ENCODE measurements at places on chromosomes 1 and 21.

GRCh38 chr1:111191496-111191895, 8.9 kb downstream of the DENND2D start:
- DNase-seq: no peak

DNA sequence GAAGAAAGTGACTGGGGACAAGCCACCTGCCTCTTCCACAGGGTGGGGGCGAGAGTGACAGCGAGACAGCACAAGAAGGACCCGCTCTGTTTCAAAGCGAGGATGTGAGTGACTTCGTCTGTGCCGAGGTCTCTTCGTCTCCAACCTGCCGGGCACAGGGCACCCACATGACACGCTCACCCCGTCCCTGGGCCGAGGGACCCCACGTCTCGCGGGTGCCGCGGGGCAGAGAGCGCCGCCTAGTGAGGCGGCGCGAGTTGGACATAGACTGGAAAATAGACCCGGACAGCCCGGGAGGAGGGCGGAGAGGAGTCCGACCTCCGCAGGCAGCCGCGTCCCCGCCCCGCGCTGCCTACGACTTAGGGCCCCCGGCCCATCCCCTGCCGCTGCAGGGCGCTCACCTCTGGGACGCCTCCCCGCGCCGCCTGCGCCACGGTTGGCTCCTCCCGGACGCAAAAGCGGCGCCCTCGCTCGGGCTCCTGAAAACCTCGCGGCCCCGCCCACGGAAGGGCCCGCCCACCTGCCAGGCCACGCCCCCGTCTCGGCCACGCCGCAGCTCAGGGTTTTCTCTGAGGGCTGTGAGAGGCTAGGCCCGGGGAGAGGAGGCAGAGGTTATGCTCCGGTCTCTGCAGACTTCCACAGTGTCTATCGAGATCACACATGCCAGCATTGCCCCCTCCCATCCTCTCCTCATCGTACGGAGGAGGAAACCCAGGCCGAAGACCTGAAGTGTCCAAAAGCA, at the start of gene TLR5:
TLR5 (minus strand) TSS at position 454 of the 742 bp plus-strand sequence. CDS start 30,217 bp downstream, outside the sequence.
- no peak for DNase-seq

DNA sequence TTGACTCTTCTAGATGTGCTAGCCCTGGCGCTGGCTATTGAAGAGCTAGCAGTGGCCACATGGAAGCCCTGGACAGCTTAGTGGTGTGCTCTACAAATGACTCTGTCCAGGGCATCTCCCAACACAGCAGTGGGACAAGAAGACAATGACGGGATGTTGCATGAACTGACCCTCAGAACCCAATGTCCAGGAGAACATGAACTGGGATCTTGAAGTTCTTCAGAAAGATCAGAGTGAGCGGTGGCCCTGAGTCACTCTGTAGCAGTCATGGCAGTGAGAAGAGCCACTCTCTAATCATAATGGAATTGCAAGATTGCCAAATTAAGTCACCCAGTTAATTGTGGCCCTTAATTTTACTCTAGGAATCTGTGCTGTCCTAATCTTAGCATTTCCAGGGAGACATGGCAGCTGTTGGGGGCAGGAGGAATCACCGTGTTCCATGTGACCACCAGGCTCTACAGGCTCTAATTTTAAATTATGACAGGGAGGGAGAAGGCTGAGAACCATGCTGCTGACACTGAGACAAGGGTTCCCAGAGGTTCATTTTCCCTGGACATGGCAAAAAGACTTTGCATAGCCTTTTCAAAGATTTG, 10.2 kb upstream of the OBSCN start:
- no peak for DNase-seq

DNA sequence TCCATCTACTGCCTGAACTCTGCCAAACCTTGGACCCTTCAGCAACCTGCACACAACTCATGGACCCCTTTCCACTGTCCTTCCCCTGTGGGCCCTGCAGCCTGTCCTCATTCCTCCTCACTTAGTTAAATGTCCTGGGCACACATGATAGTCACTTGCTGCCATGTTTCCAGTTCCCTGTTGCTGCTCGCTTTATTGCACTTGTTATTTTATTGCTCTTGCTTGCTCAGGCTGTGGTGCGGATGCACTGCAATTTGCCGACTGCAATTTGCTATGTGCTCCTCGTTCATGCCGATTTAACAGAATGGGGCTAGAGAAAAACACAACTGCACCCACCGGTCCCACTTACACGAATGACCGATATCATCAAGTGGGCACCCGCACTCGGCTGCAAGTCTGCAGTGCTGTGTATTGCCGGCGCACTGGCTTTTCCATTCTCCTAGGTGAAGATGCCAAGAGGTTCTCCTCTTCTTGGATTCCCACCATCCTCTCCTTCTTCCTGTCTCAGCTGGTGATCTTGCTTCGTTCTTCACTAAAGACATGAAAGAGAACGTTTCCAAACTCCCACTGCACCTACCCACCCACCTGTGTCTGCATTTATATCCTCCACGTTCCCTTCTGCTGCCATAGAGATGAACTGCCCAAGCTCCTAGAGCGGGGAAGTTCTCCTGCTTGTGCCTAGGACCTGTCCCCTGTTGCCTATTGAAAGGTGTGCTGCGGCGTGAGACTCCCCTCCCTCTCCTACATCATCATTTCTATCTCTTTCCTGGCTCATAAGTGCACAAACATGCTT, 45.4 kb upstream of the B3GALT5 start:
- DNase-seq: no peak

DNA sequence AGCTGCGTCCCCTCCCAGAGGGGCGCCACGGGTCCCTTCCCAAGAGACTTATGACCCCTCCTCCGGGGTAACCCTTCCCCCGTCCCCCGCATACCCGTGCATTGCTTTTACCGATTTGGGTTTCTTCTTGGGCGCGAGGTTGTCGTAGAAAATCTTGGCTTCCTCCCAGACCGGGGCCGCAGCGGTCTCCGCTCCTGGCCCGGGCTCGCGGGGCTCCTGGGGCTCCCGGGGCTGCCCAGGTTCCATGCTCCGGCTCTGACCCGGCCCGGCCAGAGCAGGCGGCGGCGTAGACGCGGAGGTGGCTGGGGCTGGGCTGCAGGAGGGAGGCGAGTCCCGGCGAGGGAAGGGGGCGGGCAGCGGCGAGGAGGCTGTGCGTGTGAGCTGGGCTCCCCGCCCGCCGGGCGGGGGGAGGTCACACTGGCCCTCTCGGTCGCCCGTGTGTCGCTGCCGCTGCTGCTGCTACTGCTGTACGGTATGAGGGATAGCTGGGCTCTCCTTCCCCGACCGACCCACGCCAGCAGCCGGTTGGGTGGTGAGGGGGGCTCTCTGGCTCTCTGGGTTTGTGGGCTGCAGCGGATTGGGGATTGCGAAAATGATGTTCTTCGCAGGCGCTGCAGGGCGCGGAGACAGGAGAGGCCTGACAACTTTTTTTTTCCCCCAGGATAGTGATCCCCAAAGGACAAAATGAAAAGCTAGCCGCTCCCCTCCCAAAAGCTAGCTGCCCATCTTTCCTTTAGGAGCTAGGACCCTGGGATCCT, at the start of gene NT5C1A:
NT5C1A (minus strand) TSS at position 315 of the 758 bp plus-strand sequence; CDS start at position 246, 69 bp downstream.
- no peak for DNase-seq
